ENCODE measurements at places on chromosomes 2 and 18. TPM values are rescaled to one million over a fixed set of nuclear protein-coding genes. Genes with fewer than 3 reads are reported as not detected.

CD226 gene
- 1.0 TPM for total RNA-seq

- no peak for DNase-seq
Observed at GRCh38 chr2:8799004-8799403, 38.4 kb downstream of the KIDINS220 start.

GRCh38 chr2:121815216-121815615 lies 59.8 kb downstream of the TSN start:
- no peak for DNase-seq

DNA sequence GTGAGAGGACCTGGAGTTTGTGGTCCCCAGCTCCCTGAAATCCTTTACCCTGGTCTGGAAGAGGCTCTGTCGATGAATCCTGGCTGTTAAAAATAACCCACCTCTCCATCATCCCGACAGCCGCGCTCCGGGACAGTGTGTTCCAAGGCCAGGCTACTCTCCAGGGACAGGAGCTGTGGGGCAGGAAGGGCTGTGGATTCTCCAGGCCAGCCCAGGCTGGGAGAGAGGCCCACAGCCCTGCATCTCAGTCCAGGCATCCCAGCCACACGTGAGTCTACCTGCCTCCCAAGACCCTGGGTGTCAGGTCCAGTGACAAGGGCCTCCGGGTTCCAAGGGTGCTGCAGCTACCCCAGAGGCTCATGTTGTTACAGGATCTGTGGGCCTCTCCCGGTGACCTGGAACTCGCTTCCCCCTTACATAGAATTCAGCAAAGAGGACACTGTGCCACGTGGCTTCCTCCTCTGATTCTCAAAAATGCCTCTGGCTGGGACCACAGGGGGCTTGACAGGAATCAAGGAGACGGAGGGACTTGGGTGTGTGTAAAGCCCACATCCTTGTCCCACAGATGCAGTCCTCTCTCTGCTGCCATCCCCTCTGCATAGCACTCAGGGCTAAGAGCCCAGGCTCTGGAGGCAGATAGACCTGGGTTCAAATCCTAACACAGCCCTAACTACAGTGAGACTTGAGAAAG lies 17.3 kb downstream of the ADRA2B start:
- no peak for DNase-seq

- no peak for DNase-seq
Observed at GRCh38 chr18:44973282-44973681, 292.6 kb downstream of the SETBP1 start.

DNA sequence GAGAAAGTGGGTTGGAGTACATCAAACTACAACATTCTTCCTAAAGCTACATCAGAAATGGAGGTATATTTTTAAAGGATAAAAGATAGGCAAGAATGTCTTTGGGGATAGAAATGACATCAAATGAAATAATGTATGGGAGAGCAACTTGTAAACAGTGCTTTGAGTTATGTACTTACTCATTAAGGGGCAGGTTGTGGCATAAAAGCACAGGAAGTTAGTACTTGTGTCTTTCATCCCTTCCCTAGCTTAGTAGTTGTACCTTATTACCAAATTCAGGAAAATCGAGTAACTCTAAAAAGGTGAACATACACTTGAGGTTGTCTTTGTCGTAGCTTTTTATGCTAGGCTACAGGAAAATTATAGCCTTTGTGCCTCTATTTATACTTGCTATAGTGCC lies 28.9 kb downstream of the PPP1CB start:
- DNase-seq = no peak

DNA sequence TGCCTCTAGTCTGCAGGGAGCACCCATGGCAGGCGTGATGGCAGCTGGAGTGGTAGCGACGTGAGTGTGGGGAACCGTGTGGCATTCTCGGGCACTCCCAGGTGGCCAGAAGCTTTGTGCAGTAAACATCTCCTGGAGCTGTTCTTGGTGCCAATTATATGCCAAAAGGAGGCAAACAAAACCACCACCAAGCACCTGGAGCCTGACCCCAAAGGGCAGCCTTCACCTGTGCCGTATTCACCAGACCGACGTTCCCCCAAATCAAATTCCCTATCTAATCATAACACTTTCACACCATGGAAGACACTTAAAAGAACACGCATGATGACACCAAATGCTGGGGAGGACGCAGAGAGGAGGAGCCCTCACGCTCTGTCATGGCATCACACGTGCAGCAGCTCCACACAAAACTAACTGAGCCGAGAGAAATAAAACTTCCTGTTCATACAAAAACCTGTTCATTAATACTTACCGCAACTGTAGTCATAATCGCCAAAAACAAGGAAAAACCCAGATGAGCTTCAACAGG lies 123.6 kb downstream of the EIPR1 start:
- no peak for DNase-seq

DNA sequence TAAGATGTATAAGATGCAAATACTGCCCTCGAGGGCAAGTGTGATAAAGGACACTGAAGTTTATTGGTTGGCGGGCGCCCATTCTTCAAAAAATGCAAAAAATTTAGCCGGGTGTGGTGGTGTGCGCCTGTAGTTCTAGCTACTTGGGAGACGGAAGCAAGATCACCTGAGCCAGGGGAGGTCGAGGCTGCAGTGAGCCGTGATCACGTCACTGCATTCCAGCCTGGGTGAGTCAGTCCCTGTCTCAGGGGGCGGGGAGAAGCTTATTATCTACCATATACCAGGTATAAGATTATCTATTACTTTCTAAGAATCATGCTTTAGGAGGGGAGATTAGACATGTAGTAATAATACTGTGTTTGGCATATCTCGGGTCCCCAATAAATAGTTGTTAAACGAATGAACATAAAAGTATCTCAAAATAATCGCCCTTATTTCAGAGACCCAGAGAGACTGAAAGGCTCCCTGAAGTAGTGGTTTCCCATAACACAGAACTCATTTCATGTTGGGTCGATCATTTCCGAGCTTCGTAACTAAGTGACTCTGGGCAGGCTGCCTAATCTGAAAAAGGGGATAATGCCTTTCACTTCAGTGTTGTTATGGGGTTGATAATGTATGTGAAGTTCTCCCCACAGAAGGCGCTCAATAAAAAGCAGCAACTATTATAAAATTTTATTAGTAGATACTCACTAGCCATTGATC lies 1.2 kb upstream of the SELENOI start:
- peak; percentile 67 for DNase-seq

GRCh38 chr2:147049957-147050356 lies 794.9 kb upstream of the ACVR2A start:
- no peak for DNase-seq

- no peak for DNase-seq
Observed at GRCh38 chr2:29390136-29390535, 274.9 kb downstream of the CLIP4 start.

DNA sequence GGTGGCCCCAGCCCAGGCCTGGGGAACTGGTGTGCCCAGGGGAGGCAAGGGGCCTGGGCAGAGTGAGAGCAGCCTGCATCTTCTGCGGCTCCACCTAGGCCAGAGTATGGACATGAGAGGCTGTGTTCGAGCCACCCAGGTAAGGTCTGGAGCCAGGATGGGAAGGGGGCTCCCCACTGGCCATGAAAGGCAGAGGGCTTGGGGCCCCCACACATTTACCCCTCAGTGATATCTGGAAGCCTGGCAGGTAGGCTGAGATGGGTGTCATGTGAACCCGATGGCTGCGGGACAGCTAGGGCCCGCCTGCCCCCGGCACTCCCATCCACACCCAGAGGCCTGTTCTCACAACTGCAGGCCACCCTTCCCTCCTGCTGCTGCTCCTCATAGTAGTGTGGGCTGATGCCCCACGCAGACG lies 13.2 kb downstream of the ADRA2B start:
- no peak for DNase-seq

- DNase-seq = no peak
Observed at GRCh38 chr2:40033781-40034180, 254.7 kb upstream of the THUMPD2 start.

SCG2 gene
- 0.05 TPM for total RNA-seq

- no peak for DNase-seq
Observed at GRCh38 chr2:5766056-5766455, 73.9 kb downstream of the SOX11 start.

FZD7 gene
- 0.19 TPM for total RNA-seq

FEV gene
- not detected for total RNA-seq

NPAS2 gene
- 8.3 TPM for total RNA-seq

GRCh38 chr2:232973796-232974195 lies 39.3 kb downstream of the NGEF start:
- no peak for DNase-seq

DNA sequence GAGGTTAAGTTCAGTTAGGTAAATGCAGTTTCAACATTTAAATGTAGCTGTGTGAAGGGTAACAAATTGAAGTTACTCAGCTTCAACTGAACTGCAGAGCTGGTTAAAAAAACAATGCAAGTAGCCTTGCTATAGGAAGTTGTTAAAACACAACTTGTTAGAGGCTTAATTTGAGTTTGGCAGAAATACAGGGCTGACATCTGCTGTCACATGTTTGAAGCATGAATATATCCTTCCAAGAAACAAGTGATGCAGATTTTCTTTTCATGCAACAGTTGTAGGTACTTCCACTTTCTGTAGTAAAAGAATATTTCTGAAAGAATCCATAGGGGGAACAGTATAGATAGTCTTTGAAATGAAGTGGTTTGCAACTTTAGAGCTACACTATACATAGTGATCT lies 208.7 kb upstream of the RASGRP3 start:
- DNase-seq = peak; percentile 72

DNA sequence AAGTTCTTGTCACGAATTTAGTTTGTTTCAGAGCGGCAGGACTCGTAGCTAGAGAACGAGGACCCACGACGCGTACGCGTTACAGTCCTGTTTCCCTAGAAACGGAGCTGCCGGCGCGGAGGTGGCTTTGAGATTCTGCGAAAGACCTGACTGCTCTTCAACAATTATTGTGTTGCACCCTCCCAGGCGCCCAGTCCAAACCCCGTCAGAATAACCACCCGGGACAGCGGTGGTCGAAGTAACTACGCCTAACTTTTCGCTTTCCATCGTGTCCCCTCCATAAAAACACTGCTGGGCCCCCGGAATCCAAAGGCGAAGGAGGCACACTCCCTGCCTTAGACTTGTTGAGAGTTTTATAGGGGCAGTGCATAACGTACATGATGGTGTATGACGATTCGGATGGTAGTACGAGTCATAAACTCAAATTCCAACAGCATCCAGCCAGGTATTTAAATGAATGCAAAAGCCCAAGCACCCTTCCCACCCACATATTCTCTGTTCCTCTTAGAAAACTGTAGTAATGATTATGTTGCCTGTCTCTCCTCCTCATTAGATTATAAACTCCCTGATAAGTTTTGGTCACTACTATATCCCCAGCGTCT lies 651 bp upstream of the STAM2 start:
- DNase-seq = peak; percentile 37

Data from dermis blood vessel endothelial cell (primary cell).